Left lung (tissue), 14 donors: ENCODE measurements at places on chromosomes 5 and 9. TPM values are rescaled to one million over a fixed set of nuclear protein-coding genes. Genes with fewer than 3 reads are reported as not detected.

DNA sequence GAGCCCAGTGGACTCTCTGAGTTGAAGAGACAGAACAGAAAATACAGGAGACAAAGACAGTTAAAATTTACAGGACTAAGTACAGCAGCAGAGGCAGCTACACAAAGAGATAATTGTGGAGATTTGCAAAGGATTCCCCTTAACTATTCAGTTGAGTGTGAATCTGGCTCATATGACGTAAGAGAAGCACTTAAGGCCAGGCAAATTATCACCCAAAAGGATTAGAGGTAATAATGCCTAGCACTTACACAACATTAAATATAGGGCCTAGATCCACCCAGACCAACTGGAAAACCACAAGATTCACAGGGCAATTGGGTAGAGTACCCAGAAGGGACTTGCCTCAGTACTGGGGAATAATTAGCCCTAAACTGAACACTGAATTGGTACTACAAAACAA lies 41.3 kb downstream of the ADAMTS6 start:
- no peak for DNase-seq

STPG3 gene
- not detected for total RNA-seq

- DNase-seq = no peak
Measured at GRCh38 chr5:117748336-117748735, 1173.7 kb upstream of the SEMA6A start.

FAM53C gene
- total RNA-seq = 23.9 TPM

DNA sequence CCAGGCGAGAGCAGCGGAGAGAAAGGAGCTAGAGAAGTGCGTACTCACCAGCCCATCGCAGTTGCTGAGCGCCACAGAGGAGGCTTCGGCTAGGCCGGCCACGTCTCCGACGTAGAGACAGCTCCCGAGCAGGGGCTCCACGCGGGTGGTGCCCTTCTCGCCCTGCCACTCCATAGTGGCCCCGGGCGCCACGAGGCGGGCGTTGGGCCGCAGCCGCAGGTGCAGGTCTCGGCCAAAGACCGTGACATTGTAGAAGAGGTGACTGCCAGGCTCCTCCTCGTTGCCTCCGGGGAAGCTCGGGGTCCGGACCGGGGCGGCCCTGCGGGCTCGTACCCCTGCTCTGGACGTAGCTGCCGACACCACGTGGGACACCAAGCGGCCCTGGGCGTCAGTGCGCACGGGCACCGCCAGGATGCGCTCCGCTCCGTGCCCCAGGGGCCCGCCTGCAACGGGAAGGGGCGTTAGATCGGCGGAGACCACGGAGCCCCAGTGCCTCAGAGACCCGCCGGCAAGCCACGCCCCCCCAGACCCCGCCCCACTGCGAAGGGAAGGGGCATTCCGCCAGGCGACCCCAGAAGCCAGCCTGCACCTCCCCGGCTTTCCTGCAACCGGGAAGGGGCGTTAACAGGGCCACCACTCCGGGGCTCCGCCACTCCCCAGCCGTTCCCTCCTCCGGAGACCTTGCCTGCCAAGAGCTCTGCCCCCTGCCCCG lies 1.4 kb downstream of the ADAMTS2 start:
- DNase-seq = peak; percentile 84

GRCh38 chr9:23219471-23219870 lies 606.6 kb downstream of the ELAVL2 start:
- no peak for DNase-seq

DNA sequence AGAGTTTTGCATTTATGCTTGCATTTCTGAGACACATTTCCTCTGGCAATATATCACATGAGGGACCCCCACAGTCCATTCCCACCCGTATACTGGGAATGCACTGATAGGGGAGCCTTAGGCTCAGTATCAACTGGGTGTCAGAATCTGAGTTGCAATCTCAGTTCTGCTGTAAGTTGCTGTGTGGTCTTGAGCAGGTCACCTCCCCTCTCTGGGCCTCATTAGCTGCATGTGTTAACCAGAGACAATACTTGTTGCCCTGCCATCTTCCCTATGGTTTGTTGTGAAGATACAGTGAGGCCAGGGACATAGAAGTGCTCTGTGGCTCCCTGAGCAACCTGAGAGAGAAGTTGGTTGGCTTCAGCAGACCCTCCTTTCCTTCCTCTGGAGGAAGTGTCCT lies 55.7 kb upstream of the TGFBR1 start:
- no peak for DNase-seq

DNA sequence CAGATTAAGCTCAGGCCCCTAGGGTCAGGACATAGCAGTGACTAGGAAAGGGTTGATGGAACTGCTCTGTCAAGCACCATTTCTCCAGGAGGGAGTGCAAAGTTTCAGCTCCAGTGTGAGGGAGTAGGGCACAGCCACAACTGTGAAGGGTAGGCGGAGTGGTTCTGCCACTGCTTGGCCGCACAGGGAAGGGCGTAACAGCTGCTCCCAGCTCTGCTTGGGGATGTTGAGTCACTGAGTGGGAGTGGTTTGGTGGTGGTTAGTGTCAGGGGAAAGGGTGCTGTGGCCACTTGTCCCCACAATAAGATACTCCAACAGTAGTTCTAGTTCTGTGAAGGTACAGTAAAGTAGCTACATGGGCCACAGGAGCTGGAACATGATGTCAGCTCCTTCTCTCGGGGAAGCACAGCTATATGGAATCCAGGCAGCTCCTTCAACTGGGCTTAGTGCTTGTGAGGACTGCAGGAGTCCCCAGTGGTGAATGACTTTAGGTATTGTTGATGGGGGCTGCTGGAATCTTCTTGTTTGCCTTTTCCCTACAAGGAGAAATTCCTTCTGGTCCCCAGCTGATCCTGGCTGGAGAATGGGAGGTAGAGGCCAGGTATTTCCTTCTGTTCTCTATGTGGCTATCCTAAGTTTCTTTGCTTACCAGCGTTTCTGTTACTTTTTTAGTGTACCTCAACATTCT lies 314.5 kb downstream of the SPATA31D1 start:
- DNase-seq = no peak

DNA sequence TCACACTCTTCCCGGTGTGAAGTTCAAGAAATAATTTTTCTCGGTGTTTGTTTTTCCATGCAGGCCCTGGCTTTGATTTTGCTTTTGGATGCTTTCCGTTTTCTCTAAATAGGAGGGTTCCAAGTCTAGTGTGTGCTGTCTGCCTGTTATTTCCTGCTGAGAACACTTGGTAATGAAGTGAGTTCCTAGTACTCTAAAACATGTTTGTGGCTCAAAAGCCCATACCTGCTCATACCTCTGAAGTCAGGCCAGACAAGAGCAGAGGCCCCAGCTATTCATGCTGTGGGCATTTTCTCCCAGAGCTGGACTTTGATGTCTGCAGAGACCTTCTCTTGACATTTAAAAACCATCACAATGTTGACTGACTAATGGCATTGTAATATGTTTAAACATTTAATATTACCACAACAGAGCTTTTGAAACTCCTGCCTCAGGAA lies 211.2 kb downstream of the GOLPH3 start:
- DNase-seq = no peak

TRIO gene
- total RNA-seq = 151 TPM

ACOT12 gene
- total RNA-seq = not detected

DNA sequence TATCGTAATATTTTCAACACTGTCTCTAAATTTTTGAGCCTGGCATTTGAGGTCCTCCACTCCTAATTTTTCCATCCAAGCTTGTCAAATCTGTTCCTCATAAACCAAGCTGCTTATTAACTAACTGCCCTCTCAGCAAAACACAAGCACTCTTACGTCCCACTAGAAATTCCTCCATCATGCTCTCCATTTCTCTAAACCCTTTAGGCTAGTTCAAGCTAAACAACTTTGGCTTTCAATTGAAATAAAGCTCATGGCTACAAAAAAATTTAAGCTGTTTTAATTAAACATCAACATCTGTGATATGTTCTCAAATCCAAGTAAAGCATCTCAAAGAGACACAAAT lies 45.7 kb downstream of the RNF145 start:
- DNase-seq = no peak

DNA sequence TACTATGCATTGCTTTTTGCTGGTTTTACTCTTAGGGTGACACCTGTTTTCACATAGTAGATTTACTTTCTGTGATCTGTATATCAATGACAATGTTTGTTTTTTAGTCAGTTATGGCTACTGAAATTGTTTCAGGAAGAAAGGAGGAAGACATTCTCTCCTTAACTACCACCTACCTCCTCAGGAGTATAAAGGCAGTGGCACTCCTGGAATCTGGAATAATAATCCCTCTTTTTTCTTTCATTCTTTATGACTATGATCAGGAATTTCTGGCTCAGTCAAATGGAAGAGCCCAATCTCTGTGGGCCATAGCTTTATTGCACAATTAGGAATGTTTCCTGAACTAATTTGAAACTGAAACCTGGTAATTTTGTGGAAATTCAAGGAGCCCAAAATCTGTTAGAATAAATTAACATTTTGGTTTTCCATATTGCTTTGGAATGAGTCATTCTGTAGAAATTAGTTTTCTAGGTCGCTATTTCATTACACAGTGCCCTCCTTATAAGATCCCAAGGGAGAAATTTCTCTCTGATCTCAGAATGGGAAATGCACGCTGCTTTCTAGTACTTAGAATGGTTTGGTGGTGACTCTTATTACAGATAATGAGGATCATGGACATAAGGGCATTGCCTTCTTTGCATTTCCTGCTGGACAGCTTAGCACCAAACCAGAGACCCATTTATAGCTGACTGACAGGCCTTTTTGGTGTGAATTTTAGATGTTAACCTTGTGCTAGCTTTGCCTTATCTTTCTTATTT lies 95.3 kb upstream of the VLDLR start:
- DNase-seq = no peak

DNA sequence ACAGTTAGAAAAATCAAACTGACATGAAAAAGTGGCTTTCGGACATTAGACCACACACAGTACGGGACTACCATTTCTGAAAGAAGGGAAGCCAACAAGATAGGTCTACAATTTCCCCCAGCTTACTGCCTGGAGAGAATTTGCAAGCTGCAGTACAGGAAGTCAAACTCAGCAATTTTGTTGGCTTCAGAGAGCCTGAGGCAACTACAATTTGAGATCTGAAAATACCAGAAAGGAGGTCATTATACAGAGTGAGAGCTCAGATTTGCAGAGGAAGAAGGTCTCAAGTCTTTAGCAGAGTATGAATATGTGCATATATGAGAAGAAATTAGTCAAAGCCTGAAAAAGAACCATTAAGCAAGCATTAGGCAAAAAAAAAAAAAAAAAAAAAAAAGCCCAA lies 83.0 kb downstream of the OXCT1 start:
- DNase-seq = no peak

GRCh38 chr5:139183502-139183901 lies 14.7 kb downstream of the SIL1 start:
- no peak for DNase-seq

IL9 gene
- not detected for total RNA-seq

HACD4 gene
- 6.3 TPM for total RNA-seq

NIM1K gene
- total RNA-seq = 3.0 TPM

SLC36A2 gene
- total RNA-seq = not detected

GHR gene
- total RNA-seq = 6.3 TPM

DNA sequence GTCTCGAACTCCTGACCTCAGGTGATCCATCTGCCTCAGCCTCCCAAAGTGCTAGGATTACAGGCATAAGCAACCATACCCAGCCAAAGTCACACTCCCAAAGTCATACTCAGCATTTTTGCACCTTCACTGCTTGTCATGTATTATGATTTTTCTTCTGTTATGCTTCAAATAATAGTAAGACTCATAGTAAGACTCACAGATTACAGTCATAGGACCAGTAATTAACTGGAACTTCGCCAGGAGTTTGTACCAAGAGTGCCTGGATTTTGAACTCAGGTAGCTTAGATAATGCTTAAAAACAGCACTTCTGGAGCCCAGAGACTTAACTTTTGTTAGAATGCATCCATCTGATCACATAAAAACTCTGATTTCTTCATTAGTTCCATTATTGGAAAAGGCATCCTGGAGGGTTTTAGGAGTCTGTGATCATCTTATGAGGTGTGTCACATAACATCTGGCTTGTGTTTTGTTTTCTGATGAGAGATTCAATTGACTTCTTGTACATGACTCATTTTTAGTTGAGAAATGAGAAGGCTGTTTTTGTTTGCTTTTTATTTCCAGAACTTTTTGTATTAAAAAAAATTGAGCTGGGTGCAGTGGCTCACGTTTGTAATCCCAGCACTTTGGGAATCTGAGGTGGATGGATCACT lies 131.5 kb downstream of the ADAMTS19 start:
- DNase-seq = no peak

GRCh38 chr5:165227515-165227914 lies 1722.1 kb downstream of the MAT2B start:
- DNase-seq = no peak

GRCh38 chr5:982377-983237 lies 26.0 kb upstream of the NKD2 start:
- no peak for DNase-seq

PCDHGA7 gene
- 1.7 TPM for total RNA-seq

DNA sequence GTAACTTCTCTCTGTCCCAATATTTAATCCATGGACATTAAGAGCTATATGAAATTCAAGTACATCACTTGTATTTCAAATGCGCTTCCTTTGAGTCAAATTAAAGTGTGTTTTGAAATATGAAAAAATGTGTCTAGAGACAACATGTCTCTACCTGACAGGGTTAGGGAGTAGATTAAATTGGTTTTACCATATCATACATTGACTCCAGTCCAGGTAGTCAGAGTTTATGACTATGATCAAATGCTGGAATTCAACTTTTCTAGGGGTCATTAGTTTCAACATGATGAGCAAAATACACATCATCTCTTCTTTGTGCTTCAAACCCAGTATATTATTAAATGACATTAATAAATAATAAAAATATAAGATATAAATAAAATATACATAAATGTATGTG lies 259.2 kb downstream of the CDH10 start:
- DNase-seq = no peak

DNA sequence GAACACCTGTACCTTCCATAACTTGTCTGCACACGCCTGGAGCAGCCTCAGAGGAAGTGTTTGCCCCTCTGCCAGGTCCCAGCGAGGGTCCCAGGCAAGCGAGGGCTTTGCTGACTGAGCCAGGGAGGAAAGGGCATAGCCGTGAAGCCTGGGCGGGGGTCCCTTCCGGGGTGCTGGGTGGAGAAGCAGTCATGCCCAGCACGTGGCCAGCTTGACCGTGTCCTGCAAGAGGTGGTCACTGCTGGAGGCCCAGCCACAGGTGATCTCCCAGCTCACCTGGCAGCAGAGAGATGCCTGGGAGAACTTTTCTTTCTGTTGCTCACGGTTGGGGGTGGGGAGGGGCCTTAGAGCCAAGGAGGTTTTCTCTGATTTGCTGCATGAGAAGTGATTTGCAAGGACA lies 195.3 kb downstream of the CACNA1B start:
- DNase-seq = no peak

GRCh38 chr9:123880420-123880819 lies 49.5 kb downstream of the DENND1A start:
- DNase-seq = no peak

GRCh38 chr5:43115968-43116367 lies 4.7 kb upstream of the ZNF131 start:
- DNase-seq = no peak
